H9 (cell line): ENCODE measurements at places on chromosomes 3 and 15.

DNA sequence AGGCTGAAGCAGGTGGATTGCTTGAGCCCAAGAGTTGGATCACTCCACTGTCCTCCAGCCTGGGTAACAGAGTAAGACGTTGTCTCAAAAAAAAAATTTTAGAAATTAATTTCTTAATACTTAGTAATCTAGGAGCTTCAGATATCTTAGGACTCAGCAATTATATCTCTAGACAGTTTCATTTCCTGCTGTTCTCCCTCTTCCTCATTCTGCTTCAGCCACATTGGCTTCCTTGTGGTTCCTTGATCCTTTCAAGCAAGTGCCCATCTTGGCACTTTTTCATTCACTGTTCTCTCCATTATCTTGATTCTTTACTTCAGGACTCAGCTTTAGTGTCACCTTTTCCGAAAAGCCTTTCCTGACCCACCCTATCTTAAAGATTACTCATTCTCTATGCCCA, 22.5 kb downstream of the TMEM202 start:
- no peak for DNase-seq

DNA sequence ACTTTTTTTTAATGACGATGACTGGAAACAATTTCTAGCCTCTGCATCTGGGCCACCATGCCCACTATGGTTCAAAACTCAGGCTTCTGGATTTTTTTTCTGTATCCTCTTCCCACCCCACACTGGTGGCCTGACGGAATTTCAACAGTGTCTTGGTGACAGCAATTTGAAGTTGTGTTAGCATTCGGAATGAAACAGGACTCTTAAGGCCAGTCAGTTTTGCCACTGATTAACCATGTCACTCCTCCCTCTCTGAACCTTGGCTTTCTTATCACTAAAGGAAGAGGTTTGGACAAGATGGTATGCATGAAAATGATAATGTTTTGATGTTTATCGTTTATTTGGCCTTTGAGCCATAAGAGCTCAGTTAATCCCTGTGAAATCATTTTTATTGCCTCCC, 41.6 kb upstream of the BDH1 start:
- DNase-seq, result no peak

DNA sequence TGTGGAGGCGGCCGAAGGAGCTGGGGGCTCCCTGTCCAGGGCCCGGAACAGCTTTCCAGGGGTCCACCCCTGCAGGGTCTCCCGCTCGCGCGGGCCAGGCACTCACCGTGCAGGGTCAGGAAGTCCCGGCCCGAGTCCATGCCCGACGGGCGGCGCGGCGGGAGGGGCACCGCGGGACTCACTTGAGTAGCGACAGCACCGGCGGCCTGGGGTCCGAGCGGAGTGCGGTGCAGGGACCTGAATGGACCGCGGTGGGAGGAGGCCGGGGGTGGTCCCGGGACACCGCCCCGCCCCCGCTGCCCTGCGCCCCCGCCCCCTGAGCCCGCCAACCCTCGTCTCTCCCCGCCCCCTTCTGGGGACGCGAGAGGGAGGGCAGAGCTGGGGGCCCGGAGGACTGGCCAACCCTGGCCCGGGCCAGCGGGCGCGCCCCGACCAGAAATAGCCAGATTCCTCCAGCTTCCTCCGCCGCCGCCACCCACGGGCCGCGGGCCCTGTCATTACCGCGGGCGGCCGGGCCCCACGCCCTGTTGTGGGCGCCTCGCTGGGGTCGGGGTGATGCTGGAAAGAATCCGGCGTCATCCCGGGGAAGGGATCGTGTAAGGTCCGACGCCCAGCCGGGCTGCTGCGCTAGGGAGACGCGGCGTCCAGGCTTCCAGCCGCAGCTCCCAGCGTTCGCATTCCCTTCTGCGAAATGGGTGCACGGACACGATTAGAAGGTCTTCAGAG, at the start of gene PLCD1:
PLCD1 (minus strand) TSS at position 243 of the 726 bp plus-strand sequence; CDS start at position 140, 103 bp downstream.
- DNase-seq, result peak; percentile 89

GRCh38 chr15:34049112-34049511, 10.1 kb upstream of the AVEN start:
- DNase-seq, result no peak

DNA sequence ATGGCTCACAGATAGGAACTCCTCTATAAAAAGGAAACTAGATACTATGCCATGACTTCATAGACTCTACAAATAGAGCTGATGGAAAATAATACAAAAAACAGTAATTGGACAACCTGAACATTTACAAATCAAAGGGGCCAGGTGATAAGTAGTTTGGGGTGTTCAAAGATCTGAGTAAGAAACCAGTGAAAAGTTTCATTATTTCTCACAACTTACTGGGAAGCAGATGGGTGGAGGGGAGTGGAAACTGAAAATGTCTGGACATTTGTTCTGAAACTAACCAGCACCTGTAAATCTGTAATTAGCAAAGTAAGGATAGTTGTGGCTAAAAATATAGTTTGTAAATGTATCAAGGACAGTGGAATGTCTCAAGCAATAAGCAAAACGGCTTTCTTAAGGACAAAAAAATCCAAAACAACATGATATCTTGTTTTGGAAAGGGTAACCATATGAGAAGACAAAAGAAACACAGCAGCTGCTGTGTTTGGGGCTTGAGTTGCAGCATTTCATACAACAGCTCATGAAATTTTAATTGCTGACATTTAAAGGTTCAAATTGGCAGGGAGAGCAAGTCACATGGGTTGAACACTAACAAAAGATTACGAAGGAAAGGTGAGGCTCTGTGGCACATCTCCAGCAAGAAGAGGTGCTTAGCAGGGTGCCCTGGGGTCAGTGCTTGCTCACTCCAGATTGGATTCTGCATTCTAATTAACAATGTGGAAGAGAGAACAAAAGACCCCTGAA, 26.8 kb upstream of the THBS1 start:
- DNase-seq, result no peak

GRCh38 chr15:39789736-39790135, 7.1 kb upstream of the FSIP1 start:
- no peak for DNase-seq

GRCh38 chr15:78987556-78988360, 42.9 kb upstream of the CTSH start:
- no peak for DNase-seq

GRCh38 chr15:74430510-74430951, 3.2 kb downstream of the SEMA7A start:
- DNase-seq, result no peak

- DNase-seq, result no peak
Measured at GRCh38 chr15:65629548-65629947, 7.8 kb downstream of the SLC24A1 start.

- DNase-seq, result peak; percentile 59
Measured at GRCh38 chr3:150599611-150600297, 3.4 kb upstream of the SELENOT start.

DNA sequence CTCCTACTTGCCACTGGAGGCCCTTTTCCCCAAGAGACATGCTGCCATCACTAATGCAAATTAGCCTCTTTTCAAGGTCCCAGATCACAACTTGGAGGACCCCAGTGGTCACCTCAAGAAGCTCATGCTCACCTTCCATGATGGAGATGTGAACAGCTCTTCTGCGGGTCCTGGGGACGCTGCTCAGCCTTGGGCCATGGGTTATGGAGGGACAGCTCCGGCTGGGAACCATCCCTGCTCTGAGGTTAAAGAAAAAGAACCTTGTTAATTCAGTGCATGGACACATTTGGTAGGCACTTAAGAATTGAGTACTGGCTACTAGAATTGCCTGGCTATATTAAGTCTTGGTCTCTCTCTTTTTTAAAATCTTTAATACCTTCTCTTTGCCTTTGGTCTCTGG, 56.8 kb downstream of the WDR76 start:
- no peak for DNase-seq

DNA sequence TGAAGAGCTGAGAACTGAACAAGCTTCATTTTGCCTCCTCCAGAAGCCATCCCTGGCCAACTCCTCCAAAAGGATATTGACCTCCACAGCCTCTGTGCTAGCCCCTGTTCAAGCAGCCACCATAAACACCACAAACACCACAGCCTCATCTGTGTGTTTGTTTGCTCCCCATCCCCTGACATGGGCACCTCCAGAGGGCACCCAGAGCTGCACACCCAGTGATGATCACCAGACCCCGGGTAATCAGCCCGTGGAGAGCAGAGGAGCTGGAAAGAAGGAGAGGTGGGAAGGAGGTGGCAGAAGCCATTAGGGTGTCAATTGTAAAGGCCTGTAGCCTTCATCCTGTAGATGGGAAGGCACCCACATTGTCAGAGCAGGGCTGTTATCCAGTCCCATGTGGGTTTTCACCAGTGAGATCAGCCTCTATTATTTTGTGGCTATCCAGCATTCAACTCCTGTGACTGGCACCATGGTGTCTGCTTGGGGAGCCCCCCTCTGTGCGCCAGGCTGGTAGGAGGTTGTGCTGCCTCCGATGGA, 6.8 kb upstream of the WNT7A start:
- no peak for DNase-seq

- no peak for DNase-seq
Measured at GRCh38 chr15:78023081-78023665, 54.3 kb downstream of the TBC1D2B start.

- DNase-seq, result no peak
Measured at GRCh38 chr3:138678086-138678485, 69.5 kb downstream of the FAIM start.

GRCh38 chr3:101703169-101703568, 16.7 kb upstream of the RPL24 start:
- DNase-seq, result no peak

DNA sequence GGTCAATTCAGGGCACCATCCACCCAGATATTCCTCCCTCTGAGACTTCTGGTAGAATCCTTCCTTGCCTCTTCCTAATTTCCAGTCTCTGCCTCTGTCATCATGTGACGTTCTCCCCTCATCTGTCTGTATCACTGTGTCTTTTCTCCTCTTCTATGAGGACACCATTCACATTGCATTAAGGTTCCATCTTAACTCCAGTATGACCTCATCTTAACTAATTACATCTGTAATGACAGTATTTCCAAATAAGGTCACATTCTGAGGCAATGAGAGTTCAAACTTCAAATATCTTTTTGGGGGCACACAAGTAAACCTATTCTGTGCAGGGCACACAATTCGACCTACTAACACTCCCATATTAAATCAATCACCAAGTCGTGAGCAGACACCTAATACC, 169.7 kb downstream of the FHIT start:
- DNase-seq, result no peak

DNA sequence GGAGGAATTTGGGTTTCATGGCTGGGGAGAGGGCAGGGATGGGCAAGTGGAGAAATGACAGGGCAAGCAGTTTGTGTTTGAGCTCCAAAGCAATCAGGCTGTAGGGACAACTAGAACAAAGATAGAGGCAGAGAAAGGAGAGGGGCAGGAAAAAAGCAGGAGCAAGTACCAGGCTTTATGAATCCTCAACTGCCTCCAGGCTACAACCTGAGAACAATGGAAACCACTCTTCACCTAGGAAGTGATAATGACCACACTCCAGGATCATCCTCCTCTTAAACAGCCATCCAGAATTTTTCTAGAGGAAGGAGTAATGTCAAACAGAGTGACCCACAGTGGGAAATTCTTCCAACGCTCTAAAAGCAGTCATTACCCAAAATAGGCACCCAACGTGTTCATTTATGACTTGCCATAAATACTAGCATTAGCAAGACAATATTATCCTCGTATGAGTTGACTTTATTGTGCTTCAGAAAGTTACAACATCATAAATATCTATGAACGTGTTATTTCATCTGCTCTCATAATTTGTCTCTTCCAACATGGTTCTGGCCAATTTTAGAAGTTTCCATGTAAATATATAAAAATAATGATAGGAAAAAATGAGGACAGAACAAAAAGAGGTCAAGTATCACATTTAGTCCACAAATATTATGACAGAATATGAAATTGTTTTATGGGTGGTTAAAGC, 50.5 kb downstream of the TNFAIP8L3 start:
- DNase-seq, result no peak

GRCh38 chr3:138148503-138148902, 16.3 kb upstream of the A4GNT start:
- no peak for DNase-seq

DNA sequence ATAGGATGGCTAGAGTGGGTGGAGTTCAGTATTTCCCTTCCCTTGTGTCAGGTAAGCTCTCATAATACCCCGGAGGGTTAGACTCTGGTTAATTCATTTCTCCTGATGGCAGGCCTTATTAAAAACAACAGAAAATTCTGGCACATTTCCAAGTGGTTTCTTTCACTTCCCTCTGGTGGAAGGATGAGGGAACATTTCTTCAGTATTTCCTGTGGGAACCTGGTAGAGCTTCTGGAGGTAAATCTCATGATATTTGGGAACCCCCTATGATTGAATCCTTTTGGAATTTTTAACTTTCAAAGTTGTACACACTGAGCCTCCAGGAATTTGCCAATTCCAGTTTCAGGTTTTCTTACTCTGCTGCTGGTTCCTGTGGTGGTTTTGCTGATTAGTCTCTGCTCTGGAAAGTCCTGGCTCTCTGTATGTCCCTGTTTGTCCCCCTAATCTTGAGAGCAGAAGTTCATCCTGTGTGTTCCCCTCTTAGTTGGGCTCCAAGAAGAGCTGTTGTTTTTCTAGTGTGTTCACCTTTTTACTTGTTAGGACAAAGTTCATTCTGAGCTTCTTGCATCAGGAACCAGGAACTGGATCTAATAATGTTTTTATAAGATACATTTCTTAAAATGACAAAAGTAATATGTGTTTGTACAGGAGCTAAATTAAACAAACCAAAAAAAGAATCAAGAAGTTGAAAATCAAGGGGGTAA, 12.1 kb downstream of the CHRNA7 start:
- no peak for DNase-seq

DNA sequence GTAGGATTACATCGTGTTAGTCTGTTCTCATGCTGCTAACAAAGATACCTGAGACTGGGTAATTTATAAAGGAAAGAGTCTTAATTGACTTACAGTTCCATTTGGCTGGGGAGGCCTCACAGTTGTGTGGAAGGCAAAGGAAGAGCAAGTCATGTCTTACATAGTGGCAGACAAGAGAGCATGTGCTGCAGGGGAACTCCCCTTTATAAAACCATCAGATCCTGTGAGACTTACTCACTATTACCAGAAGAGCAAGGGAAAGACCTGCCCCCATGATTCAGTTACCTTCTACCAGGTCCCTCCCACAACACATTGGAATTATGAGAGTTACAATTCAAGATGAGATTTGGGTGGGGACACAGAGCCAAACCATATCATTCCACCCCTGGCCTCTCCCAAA, 3.4 kb downstream of the SLC25A26 start:
- DNase-seq, result no peak

DNA sequence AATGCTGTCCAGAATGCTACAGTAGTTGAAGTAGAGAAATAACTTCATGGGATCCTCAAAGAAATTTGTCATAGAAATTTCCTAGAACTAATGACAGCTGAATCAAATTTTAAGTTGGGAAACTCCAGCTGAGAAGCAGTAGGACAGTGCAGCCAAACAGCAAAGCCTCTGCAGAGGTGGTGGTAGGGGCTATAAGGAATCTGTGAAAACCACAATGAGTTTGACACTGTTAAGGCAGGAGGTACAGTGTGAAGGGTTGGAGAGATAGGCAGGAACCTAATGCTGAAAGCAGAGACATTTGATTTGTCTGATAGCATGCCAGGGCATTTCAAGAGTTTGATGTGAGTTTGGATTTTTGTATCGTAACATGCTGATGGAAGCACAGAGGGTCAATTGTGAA, 22.0 kb downstream of the ASTE1 start:
- no peak for DNase-seq

DNA sequence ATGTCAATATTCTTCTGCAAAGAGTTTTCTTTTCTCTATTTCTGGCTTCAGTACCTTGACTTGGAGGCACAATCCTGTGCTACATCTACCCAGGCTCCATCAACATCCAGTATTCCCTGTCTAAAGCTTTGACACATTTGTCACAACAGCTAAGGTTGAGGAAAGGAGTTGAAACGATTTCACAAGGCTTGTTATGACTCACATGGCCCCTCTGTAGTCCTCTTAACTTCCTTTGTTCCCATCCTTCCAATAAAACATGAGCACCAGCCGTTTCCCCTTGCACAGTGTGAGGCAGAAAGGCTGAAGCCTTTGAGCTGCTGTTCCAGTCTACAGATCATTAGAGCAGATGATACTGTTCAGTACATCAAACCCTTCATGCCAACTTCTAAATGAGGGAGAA, 163.0 kb upstream of the TMCO5A start:
- no peak for DNase-seq
